ENCODE measurements at places on chromosomes 13 and 19.

DNA sequence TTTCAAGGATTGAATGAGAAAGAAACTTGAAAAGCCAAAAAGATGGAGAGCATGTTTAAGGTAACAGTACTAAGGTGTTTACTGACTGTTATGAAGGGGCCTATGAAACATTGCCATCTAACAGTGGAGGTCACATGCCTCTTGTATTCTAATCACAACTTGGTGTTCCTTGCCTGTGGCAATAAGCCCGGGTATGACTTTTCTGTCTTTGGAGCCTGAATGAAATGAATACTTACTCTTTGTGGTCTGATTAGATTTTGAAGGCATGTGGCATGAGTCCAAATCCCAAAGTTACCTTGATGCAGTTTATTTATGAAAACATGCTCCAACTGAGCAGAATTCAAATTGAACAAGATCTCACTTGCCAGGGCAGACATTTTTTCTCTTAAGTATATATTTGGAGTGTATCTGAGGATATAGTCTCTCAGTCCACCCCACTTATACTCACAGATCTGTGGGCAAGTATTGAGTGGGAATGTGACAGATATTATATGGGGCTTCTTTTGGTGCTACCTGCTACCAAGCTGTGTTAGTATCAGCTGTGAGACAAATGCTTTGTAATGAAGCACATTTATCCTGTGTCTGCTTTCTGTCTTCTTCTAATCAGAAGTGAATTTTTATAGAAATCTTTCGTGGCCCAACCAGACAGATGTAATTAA lies 67.5 kb downstream of the B3GLCT start:
- no peak for DNase-seq

DNA sequence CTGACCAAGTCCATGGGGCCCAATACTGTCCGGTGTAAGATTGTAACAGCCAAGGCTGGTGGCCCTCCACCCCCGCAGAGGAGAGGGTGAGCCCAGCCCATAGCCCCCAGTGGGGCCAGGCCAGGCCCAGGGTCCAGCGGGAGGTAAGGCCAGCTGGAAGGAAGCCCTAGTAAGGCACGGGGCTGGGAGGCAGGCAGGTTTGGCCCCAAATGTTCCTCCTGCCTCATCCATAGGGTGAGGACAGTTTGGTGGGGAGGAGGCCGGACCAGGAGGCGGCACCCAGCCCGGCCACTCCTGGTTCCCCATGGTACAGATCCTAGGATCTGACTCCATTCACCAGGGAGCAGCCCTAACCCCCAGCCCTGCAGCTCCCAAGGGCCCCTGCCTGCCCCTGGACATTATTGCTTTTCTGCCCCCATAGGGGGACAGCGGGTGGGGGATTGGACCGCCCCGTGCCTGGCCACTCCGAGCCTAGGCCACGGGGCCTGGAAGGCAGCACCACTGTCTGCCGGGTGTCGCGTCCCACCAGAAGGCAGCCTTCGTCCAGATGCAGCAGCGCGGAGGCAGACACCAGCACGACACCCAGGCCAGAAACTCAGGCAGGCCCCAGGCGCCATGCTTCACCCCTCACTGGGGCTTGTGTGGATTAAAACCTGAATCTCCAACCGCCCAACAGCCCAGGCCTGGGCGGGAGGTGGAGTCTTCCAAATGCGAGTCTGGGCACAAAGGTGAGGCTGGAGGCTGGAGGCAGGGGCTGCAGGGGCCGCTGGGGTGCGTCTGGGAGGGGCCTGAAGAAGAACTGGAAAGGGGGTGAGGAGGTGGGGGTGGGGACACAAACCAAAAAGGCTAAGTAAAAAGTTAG lies 6.7 kb upstream of the CCNP start:
- DNase-seq: no peak

DNA sequence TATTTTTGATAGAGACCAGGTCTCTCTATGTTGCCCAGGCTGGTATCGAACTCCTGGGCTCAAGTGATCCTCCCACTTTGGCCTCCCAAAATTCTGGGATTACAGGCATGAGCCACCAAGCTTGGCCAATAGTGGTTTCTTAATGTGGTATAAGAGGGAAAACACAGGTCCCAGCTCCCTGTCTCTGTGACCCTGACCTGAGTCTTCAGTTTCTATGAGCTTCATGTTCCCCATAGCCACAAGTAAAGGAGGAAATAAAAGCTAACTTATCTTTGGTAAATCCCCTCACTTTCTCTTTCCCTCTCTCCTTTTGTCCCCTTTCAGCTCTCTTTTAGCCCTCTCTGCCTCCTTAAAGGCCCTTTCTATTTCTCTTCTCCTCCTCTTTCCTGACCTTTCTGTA lies 50.3 kb downstream of the ABCC4 start:
- DNase-seq: no peak

- no peak for DNase-seq
Measured at GRCh38 chr13:99961636-99962035, 9.9 kb downstream of the ZIC5 start.

- DNase-seq: no peak
Measured at GRCh38 chr19:6590827-6591319, at the start of gene CD70. TSS of gene CD70 (minus strand) at chr19:6591150. CDS start at chr19:6591002, 148 bp downstream.

DNA sequence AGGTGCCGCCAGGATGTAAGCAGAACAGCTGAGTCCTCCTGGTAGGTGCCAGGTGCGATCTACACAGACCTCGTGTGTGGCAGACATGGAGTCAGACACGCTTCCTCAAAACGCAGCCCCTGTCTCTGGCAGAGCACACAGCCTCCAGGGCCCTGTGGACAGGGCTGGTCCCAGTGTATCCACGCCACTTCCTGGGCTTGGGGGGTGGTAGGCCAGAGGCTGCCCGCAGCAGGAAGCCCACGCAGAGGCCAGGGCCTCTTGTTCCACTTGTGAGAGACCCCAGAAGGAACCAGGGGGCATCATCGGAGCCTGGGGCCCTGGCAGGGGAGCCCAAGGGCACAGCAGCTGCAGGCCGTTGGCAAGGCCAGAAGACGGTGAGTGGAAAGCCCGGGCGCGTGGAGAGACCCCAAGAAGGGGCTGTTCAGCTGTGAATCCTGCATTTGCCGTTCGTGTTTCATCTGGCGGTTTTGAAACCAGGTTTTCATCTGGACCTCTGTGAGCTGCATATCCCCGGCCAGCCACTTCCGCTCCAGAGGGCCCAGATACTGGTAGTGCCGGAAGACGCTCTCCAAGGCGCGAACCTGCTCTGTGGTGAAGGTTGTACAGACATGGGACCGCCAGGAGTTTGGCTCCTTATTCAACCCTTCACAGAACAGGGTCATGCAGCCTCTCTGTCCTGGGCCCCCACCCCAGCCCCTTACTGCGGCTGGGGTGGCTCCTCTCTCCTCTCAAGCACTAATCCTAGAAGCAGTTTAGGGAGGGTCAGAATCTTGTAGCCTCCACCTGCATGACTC lies 25.1 kb upstream of the SLITRK1 start:
- peak; percentile 62 for DNase-seq

DNA sequence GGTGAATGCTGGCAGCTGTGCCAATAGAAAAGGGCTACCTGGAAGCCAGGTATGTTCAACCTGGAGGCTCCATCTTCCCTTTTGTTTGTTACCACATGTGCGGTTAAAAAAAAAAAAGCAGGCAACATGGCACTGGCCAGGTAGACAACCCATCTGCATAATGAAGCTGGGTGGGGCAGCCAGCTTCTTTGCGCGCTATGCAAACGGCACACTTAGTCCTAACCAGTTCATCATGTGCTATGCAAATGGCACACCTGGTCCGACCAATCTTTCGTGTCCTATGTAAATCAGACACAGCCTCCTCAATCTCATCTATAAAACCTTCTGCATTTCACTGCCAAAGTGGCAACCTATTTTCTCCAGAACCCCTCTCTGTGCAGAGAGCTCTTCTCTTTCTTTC lies 11.3 kb upstream of the IGSF23 start:
- DNase-seq: no peak

DNA sequence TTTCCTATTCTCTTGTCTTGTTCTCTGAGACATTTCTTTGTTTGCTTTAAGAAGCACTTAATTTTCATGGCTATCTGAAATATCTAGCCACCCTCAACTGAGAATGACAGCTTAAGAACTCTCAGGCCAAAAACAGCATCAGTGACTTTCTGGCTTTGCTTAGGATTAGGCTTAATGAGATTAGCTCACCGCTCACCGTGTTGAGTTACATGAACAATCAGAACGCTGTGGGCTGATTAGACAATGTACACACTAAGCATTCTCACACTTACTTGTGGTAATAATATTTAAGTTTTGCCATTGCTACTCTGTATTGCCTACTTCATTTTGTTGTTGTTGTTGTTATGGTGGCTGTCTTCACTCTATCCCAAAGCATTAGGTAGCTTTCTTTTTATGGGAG lies 1283.6 kb downstream of the UQCRFS1 start:
- DNase-seq: no peak

DNA sequence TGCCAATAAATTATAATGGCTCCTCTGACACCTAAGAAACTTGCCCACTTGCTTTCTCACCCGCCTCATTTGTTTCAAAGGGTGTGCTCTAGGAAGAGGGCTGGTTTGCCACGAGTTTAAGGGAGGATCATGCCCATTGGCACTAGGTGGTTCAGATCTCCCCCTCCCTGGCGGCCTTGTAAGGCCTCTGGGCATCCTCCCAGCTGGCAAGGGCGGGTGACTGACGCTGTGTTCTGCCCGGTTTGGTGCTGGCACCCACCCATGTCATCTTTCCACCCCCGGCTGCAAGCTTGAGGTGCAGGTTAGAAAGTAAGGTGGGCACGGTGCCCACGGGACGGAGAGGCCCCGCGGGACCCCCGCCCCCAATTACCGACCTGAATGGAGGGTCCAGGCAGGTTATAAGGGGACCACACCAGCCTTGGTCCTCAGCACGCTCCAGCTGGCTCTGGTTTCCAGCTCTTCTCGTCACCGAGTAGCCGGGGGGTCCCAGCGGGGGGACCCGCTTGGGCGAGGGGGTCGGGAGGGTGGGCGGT lies 90.4 kb downstream of the PTPRS start:
- DNase-seq: peak; percentile 72

- no peak for DNase-seq
Measured at GRCh38 chr19:16295057-16295456, 29.6 kb upstream of the KLF2 start.

GRCh38 chr19:41298348-41298964 lies 11.5 kb upstream of the CCDC97 start:
- no peak for DNase-seq

DNA sequence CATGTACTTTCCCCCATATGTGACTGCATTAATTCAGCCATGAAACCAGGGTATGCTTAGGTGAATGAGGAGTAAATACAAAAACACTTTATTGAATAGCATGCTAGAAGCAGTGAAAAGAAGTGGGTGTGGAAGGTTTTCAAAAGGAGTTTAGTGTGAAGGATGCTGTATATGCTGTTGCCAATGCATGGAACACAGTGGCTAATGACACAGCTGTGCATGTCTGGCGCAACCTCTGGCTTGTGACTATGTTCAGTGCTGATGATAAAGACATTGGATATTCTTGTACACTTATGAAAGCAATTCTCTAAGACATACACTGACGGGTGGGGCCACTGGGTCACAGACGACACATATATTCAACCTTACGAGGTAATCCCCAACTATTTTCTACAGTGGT lies 55.2 kb downstream of the SOX21 start:
- no peak for DNase-seq

- no peak for DNase-seq
Measured at GRCh38 chr19:2944403-2944774, 382 bp downstream of the ZNF77 start.

- no peak for DNase-seq
Measured at GRCh38 chr19:5361407-5361806, 20.8 kb upstream of the PTPRS start.

GRCh38 chr19:39111593-39112199 lies 13.9 kb upstream of the PAK4 start:
- peak; percentile 59 for DNase-seq

DNA sequence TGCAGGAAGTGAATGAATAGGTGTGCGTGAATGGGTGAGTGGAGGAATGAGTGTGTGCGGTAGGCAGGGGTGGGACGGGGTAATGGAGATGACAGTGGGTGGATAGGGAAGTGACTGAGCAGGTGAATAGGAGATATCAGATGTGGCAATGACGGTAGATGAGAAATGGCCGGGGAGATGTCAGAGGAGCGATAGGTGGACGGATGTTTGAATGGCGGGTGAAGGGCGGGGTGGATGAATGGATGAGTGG lies 1.5 kb downstream of the TTC9B start:
- no peak for DNase-seq

- DNase-seq: no peak
Measured at GRCh38 chr19:15197275-15197941, 3.4 kb downstream of the NOTCH3 start.

DNA sequence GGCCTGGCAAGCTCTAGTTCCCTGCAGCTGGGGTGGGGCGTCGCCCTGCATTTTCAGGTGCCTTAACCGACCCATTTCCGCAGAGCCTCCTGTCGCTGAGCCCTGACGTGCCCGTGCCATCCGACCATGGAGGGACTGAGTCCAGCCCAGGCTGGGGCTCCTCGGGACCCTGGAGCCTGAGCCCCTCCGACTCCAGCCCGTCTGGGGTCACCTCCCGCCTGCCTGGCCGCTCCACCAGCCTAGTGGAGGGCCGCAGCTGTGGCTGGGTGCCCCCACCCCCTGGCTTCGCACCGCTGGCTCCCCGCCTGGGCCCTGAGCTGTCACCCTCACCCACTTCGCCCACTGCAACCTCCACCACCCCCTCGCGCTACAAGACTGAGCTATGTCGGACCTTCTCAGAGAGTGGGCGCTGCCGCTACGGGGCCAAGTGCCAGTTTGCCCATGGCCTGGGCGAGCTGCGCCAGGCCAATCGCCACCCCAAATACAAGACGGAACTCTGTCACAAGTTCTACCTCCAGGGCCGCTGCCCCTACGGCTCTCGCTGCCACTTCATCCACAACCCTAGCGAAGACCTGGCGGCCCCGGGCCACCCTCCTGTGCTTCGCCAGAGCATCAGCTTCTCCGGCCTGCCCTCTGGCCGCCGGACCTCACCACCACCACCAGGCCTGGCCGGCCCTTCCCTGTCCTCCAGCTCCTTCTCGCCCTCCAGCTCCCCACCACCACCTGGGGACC lies 1.2 kb downstream of the ZFP36 start:
- no peak for DNase-seq

- no peak for DNase-seq
Measured at GRCh38 chr19:54473071-54473891, at the start of gene CDC42EP5. TSS of gene CDC42EP5 (minus strand) at chr19:54473296. CDS start at chr19:54465547, 7,749 bp downstream.

DNA sequence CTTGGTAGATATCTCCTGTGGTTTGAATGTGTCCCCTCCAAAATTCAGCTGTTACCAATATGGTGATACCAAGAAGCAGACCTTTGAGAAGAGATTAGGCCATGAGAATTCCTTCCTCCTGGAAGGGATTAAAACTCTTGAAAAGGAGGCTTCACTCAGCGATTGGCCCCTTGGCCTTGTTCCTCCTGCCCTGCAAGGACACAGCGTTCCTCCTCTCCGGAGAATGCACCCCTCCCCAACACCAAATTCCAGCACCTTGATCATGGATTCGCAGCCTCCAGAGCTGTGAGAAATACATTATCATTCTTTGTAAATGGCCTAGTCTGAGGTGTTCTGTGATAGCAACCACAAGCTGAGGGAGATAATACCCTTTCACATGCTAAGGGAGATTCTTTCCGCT lies 34.5 kb upstream of the ARHGEF7 start:
- DNase-seq: no peak

GRCh38 chr13:99974939-99975561 lies 3.5 kb upstream of the ZIC5 start:
- no peak for DNase-seq

GRCh38 chr13:51955816-51956603 lies 55.2 kb downstream of the ATP7B start:
- DNase-seq: no peak

Measured in posterior cingulate gyrus (tissue), 11 donors.